Activated CD4-positive, alpha-beta T cell treated with anti-CD3 and anti-CD28 coated beads, Interleukin-2, amount 50 U/mL, for 48 hours (primary cell): ENCODE measurements at places on chromosomes 11 and 22.

DNA sequence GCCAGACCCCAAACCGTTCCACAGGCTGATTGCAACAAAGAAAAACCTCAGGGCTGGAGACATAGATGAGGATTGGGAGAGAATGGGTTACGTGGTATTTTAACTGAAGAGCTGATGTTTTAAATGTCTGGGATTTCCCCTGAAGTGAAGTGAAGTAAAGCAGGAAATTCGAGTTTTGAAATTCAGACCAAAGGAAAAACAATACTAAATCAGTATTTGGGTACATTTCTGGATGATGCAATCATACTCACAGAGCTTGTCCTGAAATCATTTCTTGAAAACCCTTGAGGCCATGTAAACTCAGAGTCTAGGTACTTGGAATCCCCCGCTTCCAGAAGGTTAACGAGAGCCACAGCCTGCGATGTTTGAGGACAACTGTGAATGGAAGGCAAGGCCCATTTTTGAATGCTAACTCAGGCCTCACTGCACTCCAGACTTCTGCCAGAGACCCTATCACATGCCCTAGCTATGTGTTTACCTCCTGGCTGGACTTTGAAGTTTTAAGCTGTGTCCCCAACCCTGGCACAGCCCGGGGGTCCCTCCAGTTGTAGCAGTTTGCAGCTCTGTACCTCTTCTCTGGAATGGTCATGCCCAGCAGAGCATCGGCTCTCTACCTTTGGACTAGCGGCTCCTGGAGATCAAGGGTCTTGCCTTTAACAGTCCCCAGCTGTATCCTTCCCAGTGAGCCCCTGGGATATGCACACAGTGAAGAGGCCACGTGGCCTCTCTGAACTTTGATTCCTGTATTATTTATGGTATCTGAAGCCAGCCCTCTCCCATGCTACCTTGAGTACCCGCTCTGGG is 5.4 kb upstream of the FTH1 start:
- DNase-seq: no peak

DNA sequence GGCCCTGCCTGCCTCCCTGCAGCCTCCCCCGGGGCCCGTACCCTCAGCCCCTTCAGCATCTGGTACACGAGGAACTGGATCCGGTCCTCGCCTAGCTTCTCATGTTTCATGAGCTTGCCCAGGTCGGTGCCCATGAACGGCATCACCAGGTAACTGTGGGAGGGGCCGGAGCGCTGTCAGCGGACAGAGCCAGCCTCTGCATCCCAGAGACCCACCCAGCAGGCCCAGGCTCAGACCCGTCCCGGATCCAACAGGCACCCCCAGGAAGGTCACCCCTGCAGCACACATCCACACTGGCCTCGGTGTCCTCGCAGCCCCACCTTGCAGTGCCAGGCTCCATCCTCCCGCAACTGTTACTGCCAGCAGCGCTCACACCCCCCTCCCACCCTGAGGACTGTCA is 4.4 kb downstream of the MAPK12 start:
- no peak for DNase-seq

- DNase-seq: no peak
Measured at GRCh38 chr11:25775603-25776002, 556.3 kb upstream of the ANO3 start.

GRCh38 chr11:75013051-75013450 is 24.3 kb downstream of the NEU3 start:
- no peak for DNase-seq

DNA sequence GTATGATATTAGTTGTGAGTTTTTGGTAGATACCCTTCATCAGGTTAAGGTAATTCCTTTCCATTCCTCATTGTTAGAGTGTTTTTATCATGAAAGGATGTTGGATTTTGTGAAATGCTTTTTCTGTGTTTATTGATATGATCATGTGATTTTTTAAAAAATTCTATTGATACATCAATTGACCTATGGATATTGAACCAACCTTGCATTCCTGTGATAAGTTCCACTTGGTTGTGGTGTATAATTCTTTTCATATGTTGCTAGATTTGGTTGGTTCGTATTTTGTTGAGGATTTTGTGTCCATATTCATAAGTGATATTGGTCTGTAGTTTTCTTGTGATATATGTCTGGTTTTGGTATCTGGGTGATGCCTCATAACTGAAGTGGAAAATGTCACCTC is 6.7 kb downstream of the ANKRD13D start:
- no peak for DNase-seq

DNA sequence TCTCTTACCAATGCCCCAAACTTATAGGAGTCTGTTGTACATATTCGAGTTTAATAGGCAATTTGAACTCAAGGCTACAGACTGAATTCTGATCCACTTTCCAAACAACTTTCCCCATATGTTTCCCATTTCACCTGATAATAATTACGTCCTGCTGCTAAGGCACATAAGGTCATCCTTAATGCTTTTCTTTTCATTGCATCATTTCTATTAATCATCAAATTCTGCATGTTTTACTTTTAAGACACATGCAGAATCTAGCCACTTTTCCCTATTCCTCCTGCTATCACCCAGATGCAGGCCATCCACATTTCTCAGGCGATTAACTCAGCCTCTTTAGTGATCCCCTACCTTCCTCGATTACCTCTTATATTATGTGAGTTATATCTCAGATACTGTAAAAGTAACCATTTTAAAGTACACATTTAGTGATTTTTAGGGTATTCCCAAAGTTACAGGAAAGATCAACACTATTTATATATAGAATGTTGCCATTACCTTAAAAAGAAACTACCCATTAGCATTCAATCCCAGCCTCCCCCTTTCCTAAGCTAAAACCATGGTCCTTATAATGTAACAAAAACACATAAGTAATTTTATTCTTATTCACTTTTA is 14.9 kb downstream of the XKR3 start:
- DNase-seq: no peak

DNA sequence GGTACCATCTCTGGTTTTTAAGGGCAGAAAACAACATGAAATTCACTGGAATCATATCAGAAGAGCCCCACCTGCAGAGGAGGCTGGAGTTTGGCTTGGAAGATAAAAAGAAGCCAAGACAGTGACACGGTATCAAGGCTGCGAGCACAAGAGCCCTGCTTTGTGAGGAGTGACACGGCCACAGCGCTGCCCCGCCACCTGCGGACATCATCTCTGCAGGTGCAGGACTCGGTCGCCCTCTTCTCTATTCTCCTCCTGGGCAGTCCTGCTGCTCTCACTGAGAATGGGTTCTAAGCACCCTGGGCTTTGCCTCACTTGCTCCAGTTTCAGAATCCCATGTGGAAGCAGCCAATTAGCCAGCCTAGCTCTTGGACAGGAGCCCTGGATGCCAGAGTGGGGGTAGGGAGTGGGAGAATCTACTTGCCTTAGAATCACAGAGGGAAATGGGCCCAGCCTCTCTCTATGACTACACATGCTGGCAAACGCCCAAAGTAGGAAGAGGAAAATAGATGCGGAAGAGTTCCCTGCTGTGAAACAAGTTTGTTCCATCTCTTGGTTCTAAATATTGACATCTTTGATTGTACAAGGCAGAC is 17.1 kb downstream of the APOL4 start:
- DNase-seq: no peak

GRCh38 chr22:31272522-31273446 is 19.5 kb downstream of the PIK3IP1 start:
- DNase-seq: peak; percentile 63

- DNase-seq: no peak
Measured at GRCh38 chr11:134579724-134580609, 167.9 kb upstream of the B3GAT1 start.

GRCh38 chr11:762421-763072 is 14.7 kb downstream of the GATD1 start:
- peak; percentile 36 for DNase-seq

DNA sequence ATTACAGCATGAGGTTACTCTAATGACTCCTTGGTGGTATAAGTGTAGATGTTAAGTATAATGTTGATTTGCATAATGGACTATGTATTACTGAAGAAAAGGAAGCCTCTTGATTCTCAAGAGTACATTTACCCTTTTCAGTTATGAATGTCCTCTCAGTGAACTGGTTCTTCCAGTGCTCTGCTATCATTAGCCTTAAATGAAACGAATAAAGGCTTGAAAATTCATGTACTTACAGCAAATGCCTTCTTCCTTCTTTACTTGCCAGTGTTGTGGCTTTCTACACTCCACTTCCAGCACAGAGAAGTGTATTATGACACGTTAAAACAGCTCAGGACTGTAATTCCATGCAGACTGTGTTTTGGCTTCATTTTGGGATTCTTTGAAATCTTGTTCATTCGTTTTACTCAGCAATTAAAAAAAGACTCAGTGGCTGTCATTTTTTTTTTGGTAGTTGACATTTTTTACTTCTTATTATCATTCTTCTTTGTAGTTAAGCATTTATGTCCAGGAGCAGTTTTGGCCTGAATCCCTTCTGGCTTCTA is 96.9 kb downstream of the MTMR3 start:
- DNase-seq: no peak

GRCh38 chr22:29225422-29226090 is 19.9 kb downstream of the EMID1 start:
- no peak for DNase-seq

DNA sequence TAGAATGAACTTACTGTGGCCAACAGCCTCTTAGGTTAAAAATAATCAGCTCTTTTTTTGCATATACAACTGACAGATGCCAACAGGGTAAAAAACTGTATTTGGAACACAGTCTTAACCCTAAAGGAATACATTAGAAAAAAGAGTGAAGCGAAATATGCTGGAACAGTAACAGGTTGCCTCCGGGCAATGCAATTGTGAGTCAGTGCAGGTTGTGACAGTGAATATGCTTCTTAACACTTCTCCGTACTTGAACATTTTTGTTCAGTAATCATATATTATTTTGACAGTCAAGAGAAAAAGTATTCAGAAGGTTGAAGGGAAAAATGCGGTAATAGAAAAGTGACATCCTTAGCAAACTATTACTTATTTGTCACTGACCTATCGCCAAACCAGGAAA is 98.5 kb downstream of the DBX1 start:
- DNase-seq: no peak

GRCh38 chr11:27916541-27917100 is 191.3 kb downstream of the KIF18A start:
- DNase-seq: no peak

- DNase-seq: no peak
Measured at GRCh38 chr11:72924568-72925190, 110.5 kb downstream of the ATG16L2 start.

- DNase-seq: no peak
Measured at GRCh38 chr11:108597736-108598355, 4.3 kb upstream of the EXPH5 start.

DNA sequence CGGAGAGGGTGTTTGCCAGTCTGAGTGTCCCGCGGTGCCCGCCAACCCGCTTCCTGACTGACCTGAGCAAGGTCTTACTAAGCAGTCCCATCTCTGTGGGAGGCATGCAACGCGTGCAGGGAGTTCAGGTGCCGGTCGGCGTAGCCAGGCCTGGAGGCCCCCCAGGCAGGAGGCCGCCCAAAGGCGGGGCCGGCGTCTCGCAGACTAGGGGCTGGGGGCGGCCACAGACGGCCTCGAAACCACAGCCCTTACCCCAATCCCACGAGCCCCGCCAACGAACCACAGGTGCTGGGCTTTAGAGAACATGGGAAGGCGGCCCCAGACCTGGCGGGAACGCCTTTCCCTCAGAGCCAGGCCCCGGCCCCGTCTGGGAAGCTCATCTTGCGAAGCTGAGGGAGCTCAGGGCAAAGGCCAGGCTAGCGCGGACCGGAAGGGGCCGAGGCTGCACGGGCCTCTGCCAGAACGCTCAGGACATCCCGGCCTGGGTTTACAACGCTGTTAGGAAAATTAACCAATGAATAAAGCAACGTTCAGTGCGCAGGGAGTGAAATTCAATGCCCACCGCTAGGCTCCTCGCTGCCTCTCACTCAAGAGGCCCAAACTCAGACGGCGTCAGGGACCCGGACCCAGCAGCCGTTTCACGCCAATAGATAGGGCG is 2.1 kb upstream of the MTFP1 start:
- peak; percentile 76 for DNase-seq

DNA sequence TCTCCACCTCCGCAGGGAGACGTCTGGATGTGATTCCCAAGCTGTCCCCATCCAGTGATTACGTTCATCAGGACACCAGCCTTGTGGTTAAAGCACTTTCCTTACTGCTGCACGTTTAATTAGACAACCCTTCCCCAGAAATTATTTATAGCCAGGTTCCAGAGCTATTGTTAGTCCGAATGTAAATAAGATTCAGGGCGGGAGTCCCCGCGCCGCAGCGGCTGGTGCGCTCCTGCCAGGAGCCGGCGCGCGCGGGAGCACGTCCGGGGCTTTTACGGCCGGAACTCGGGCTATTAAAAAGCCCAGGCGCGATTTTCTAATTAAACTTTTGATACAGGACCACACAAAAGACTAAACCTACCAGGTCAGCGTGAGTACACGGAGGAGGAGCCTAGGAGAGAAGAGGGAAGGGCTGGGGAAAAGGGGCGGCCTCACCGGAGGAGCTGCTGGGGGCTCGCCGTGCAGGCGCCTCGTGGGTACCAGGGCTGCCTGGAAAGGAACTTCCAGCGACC is 538.3 kb downstream of the OPCML start:
- no peak for DNase-seq

DNA sequence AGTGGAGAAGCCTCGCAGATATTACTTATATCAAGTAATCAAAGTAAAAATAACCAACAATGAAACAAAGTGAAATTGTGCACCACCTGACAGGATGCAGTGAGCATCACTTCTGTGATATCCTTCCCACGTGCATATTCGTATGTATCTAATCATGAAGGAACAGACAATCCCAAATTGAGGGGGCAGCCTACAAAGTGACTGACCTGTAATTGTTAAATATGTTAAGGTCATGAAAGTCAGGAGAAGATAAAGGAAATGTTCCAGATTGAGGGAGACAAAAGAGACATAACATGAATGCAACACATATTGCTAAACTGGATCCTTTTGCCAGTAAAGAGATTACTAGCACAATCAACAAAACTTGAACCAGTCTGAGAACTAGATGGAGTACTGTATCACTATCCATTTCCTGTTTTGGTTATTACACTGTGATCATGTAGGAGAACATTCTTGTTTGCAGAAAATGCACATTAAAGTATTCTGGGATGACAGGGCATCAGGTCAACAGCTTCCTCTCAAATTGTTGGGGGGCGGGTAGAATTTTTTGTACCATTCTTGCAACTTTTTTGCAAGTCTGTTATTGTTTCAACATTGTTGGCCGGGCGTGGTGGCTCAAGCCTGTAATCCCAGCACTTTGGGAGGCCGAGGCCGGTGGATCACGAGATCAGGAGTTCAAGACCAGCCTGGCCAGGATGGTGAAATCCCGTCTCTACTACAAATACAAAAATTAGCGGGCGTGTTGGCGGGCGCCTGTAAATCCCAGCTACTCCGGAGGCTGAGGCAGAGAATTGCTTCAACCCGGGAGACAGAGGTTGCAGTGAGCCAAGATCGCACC is 2.0 kb downstream of the SBF2 start:
- no peak for DNase-seq

GRCh38 chr11:72085621-72086351 is 5.1 kb downstream of the LRRC51 start:
- no peak for DNase-seq

- no peak for DNase-seq
Measured at GRCh38 chr11:18987454-18988231, 48.4 kb upstream of the MRGPRX1 start.
